ENCODE measurements at places on chromosomes 12 and 14. TPM values are rescaled to one million over a fixed set of nuclear protein-coding genes. Genes with fewer than 3 reads are reported as not detected.

Gene KRT73
- not detected for total RNA-seq

Gene TMEM119
- total RNA-seq: 2.1 TPM

Gene SOX5
- 4.1 TPM for total RNA-seq

Gene LRRK2
- 7.0 TPM for total RNA-seq

GRCh38 chr12:538731-539539, 79.2 kb downstream of the B4GALNT3 start:
- DNase-seq: peak; percentile 75

DNA sequence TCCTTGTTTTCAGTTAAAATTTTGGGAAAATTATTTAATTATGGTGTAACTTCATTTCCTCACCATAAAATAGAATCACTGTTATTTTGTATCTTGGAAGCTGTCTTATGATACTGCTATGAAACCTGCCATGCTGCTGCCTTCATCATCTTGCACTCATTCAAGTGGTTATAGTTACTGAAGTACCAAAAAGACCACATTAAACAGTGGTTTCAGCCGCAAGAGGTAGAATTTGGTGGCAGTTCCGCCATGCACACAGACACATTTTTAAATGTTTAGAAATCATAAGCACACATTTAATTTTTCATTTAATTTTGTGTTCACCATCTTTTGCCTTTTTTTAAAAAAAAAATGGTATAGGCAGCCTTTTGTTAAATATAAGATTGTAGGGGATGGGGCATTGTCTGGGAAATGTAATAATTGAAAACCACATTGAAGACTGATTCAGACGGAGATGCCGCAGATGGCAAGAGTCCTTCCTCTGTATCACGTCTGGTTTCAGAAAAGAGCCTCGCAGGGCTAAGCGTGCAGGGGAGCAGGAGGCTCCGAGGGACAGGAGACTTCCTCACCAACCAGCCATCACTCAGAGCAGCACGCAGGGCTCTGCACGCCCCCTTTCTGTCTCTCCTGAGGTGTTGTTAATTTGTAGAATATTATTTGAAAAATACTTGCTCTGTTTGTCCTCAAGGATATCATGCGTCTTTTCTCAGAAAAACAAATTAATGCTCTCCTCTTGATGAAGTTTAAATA, 115.2 kb upstream of the PELI2 start:
- no peak for DNase-seq

DNA sequence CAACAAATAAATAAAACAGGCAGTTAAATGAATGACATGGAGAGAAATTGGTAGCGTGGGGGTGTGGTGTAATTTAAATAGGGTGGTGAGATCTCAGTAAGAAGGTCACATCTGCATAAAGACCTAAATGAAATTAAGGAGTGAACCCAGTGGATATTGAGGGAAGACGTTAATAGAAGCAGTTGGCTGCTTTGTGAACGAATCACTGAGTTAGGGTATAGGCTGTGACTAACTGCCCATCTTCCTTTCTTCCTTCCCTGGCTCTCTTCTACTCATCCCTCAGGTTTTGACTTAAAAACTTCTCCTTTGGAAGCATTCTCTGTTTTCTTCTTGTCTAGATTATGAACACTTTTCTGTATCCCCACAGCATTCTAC, 64.7 kb downstream of the BTG1 start:
- DNase-seq: no peak

DNA sequence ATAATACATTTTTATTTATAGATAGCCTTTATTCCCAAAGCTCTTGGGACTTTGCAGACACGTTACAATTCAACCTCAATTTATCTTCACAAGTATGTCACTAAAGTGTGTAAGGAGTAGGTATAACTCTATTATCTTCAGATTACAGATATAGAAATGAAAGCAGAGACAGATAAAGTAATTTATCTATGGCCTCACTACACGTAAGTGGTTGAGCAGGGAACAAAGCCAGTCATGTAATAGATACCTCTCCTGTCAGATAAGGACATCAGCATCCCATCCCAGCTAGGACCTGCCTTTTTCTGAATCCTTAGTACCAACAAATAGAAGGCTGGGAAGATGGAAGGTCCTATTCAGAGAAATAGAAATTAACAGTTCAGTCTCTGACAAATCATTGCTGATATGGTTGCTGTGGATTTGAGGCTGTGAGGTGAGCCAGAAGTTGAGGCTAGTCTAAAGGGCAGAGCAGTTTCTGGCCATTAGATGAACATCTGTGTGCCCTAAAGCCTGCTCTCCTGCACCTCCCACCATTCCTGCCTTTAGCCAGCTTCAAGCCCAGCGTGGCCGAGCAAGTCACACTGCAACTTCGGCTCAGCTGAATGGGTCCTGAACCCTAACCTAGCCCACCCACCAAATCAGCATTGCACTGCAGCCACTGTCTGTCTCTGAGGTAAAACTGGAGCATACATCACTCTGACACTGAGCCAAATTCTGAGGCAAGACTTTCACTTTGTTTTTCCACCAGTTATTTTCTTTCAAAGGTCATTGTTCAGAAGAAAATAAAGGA, 71.1 kb upstream of the PLEKHA5 start:
- DNase-seq: no peak

DNA sequence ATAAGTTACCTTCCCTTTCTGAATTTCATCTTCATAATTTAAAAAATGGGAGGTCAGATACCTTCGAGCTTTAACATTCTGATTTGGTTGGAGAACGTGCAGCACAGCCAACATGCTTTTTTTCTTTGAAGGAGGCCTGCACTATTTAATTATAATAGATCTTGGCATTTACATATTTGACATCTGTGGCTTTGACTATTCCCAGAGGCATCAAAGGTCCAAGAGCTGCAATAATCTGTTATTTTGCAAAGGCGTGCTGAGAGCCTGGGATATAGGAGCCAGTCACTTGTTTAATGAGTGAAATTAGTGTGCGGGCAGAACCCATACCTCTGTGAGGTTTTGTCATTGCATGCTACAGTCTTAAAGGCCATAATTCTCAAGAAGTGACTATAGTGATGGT, 26.4 kb downstream of the SLC8A3 start:
- no peak for DNase-seq

DNA sequence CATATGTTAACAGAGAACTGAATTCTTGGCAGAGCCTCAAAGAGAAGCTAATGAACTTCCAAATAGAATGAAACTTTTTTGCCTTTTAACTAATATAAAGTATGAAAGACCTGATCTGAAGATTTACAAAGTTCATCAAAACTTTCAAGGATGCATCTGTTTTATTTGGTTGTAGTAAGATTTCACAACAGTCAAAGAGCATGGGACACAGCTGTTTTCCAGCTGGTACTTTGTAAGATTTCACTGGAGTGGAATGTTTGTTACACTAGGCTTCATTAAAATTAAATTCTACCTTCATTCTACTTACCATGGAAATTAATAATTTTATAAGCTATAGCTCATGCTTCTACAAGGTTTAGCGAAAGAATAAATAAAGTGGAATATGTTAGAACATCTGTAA, 351.2 kb downstream of the SLC6A15 start:
- DNase-seq: no peak

Gene CFAP73
- not detected for total RNA-seq

DNA sequence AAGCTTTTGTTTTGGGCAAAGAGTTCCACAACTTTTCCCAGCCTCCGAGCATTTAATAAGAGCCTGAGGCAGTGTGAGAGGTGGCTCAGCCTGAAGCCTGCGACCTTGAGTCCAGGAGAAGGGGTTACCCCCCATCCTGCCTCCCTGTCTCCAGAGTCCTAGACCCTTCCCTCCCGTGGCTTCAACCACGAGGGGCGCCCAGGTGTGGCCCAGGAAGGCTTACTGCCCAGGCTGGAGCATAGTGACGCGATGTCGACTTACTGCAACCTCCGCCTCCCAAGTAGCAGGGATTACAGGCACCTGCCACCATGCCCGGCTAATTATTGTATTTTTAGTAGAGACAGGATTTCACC, 641 bp downstream of the LRRC43 start:
- no peak for DNase-seq

Gene DACT1
- 1.6 TPM for total RNA-seq

- DNase-seq: no peak
Measured at GRCh38 chr12:110436231-110436630, 13.9 kb downstream of the ARPC3 start.

DNA sequence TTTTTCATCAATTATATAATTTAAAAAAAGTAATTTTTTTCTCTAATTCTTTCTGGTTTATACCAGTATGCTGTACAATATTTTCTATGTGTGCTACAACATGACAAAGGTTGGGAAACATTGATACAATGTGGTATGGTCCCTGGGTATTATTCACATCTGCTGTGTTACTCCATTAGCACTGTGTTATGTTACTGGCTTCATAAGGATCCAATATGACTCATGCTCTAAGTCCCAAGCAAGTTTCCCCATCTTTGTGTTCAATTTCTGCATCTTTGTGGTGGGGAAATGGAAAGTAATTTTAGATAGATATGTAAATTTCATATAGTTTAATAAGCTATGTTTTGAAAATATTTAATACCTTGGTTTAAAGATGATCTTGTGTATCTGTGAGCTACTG, 35.8 kb downstream of the FBXO33 start:
- DNase-seq: no peak

GRCh38 chr14:88129306-88130056, 124.5 kb downstream of the GPR65 start:
- DNase-seq: no peak

Gene ANKRD9
- total RNA-seq: 264 TPM

- no peak for DNase-seq
Measured at GRCh38 chr14:82180139-82180538, 646.5 kb upstream of the SEL1L start.

Measured in heart right ventricle (tissue), 16 donors.